Osteoblast (primary cell): ENCODE measurements at places on chromosomes 3 and 15. TPM values are rescaled to one million over a fixed set of nuclear protein-coding genes. Genes with fewer than 3 reads are reported as not detected.
A peak's percentile ranks its signal among the peaks of the same experiment; 100 is the strongest.

The CYP8B1 gene
- total RNA-seq, result not detected in 2 replicates

GRCh38 chr15:85485956-85486567 is 105.7 kb downstream of the AKAP13 start:
- DNase-seq, result peak; percentile 73
- H3K4me1 ChIP-seq, result peaks cover 10% of the 10 kb centered on the region
- H3K27me3 ChIP-seq, result no peaks in the 10 kb centered on the region
- H3K4me3 ChIP-seq, result no peak overlapping the region
- H3K36me3 ChIP-seq, result no peaks in the 10 kb centered on the region
- H3K27ac ChIP-seq, result no peak overlapping the region

GRCh38 chr3:9251055-9251786 is 1.8 kb upstream of the SRGAP3 start:
- H3K27me3 ChIP-seq, result peaks cover 23% of the 10 kb centered on the region
- H3K27ac ChIP-seq, result no peak overlapping the region
- no peaks in the 10 kb centered on the region for H3K36me3 ChIP-seq
- H3K4me3 ChIP-seq, result no peak overlapping the region
- peaks cover 21% of the 10 kb centered on the region for H3K4me1 ChIP-seq

GRCh38 chr3:113441051-113441770 is at the start of gene CFAP44:
Gene CFAP44 (minus strand): TSS chr3:113441493. CDS start chr3:113433664, 7,829 bp downstream.
- H3K36me3 ChIP-seq, result peaks cover 2% of the 10 kb centered on the region
- H3K4me3 ChIP-seq, result peak within 1 kb of the TSS; percentile 70

GRCh38 chr3:10187290-10187876 is 22.7 kb downstream of the IRAK2 start:
- no peak for DNase-seq
- H3K36me3 ChIP-seq, result peaks cover 4% of the 10 kb centered on the region
- H3K4me3 ChIP-seq, result no peak overlapping the region
